Cardiac fibroblast (primary cell): ENCODE measurements at places on chromosomes 3 and 15.

GRCh38 chr3:129358772-129359371 lies 69.6 kb downstream of the EFCAB12 start:
- no peak for DNase-seq

GRCh38 chr3:151550642-151551041 lies 89.8 kb upstream of the IGSF10 start:
- DNase-seq: no peak

DNA sequence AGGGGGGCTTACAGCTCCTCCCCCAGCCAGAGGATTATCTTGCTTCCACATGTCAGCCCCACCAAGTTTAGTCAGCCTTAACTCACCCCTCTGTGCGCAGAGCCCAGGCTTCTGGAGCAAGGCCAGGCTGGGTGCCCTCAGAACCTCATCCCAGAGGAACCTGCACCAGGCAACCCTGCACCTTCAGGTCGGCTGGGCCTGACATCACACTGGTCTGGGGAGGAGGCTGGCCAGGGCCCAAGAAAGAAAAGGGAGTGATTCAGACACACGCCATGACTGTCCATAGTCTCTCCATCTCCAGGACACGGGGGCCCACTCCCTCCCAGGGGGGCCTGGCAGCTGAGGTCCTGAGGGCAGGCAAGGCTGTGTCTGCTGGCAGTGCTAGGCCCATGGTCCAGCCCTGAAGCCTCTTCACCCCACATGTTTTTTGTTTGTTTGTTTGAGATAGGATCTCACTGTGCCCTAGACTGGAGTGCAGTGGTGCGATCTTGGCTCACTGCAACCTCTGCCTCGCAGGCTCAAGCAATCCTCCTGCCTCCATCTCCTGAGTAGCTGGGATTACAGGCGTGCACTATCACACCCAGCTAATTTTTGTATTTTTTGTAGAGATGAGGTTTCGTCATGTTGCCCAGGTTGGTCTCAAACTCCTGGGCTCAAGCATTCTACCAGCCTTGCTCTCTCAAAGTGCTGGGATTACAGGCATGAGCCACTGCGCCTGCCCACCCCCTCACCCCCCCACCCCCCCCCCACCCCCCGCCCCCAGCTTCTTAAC lies 11.1 kb downstream of the TNK2 start:
- peak; percentile 75 for DNase-seq

DNA sequence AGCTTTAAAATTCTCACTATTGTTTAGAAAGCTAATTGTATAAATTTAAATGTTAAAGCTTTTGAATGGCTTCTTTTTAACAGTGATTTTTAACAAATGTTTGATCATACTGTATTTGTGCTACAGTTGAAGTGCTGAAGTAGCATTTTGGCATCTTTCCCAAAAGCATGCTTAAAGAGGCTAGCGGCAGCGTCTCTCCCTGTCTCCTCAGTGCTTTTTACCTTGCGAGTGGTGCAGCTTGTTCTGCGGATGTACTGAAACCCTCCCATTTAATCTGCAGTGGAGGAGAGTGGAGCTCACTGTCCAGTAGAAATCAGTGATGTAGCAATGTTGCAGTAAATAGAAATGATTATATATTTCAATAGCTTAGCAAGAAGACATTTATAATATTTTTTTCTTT lies 43.7 kb downstream of the LRRC49 start:
- peak; percentile 16 for DNase-seq

GRCh38 chr3:194277104-194277785 lies 73.9 kb downstream of the CPN2 start:
- peak; percentile 92 for DNase-seq

DNA sequence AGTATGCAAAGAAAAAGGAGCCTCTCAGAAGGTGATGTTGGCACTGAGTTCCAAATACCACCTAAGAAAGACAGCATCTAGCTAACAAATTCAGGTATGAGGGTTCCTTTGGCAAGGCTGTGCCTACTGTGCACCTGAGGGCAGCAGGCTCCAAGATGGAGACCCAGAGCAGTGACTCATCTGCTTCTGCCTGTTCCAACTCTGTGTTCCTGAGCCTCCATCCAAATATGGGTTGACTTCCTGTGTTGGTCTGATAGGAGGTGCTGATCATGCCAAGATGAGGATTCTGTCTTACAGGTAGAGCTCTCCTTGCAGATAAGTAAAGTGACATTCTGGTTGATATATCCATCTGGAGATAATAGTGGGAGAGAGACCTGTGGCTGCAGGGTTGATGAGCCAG lies 26.0 kb downstream of the SV2B start:
- DNase-seq: no peak
